ENCODE measurements at places on chromosomes 5 and 9.

DNA sequence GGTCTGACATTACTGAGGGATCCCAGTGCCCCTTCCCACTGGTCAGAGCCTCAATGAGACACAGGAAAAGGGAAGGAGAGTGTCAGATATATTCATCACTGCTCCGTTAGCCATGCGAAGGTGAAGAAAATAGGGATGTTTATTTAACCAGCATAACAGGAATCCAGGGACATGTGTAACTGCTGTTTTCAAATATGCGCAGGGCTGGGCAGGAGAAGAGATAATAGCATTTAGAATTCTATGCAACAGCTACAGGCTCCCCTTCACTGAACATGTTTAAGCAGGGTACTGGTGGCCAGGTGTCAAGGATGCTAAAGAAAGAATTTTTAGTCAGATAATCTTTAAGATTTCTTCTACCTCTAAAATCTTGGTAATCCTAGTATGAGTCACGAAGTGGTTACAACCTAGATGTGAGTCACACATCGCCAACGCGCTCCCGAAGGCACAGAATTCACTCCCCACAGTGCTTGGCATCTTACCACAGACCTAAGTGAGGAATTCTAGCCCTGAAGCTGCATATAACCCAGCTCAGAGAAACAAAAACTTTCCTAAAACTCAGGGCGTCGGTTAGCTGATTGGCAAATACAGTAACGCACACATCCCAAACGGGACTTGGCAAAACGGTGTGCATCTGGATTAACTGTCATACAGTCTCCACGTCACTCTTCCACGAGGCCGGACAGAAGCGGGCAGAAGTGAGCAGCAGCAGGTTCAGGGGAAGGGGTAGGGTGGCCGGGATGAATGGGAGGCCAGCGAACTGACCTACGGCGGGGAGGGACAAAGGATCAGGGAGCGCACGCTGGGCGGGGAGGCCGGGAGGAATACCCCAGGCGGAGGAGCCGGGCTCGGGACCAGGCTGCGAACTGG, 1.1 kb downstream of the CTNNAL1 start:
- peak; percentile 50 for DNase-seq

GRCh38 chr9:21002040-21002439, 29.4 kb downstream of the HACD4 start:
- no peak for DNase-seq

DNA sequence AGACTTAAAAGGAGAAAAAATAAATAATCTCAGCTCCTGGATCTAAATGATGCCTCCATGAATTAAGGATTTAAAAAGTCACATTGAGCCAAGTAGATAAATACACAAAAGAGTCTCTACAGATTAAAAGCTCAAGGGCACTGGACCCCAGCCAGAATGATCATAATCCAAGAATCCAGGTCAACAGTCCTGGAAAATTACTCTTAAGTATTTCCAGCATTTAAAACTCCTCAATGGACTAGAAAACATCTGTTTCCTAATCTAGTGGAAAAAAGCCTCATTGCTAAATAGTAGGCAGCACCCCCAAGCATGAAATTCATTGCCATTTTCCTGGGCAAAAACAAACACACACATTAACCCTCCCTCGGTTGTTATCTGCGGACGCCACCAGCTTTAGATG, 96.8 kb downstream of the FRMD3 start:
- DNase-seq: no peak

GRCh38 chr5:72525816-72526215, 18.6 kb upstream of the ZNF366 start:
- DNase-seq: no peak

DNA sequence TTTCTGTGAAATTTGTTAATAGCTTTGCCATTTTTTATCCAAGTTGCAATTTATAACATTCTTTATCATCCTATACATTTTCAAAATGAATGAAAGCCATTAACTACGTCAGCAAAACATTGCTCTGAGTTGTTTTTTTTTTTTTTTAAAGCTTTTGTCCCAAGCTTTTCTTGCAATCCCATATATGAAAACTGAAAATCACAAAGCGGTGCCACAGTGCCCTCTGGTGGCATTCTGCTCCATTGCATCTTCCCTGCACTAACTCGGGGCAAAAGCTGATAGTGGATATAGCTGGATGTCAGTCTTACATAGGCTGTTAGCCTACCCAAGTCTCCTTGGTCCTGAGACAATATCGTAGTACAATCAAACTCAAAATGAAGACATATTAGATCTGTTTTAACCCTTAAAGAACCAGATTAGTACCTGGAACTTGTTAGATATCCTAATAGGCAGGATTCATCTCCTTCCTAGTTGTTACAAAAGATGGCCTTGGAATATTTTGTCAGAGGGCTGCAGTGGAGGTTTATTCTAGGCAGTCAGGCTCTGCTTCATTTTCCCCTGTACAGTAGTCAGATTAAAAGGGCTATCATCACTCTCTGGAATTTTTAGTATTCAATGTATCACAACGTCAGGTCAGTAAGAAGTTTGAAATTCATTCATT, 669.9 kb downstream of the PTPRD start:
- peak; percentile 58 for DNase-seq

DNA sequence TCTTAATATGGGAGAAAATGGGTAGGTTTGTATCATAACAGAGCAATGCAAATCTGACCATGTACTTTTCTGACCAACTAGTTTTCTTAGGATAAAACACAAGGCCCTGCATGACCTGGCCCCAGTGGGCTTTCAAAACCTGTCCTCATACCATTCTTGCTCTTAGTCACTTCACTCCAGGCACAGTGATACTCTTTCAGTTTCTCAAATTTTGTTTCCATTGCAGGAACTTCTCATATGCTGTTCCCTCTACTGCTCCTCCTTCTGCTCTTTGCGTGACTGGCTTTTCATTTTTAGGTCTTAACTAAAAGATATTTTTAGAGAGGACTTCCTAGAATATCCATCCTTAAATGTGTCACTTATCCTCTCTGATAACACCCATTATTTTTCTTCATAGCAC, 112.4 kb downstream of the INIP start:
- DNase-seq: no peak

DNA sequence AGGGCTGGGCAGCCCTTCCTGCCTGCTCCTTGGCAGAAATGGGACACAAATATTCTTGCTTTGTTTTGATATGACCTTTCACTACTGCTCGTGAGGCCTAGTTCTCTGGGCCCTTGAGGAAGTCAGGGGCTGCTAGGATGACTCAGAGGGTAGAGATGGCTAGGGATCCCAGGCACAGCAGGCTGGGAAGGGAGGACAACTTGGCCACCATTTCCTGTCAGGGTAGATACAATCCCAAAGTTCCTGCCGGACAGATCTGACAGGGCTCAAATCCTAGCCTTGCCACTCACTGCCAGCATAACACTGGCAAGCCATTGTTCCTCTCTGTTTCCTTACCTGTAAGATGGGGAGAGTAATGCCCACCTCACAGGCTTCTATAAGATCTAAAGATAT, 31.7 kb upstream of the MEIKIN start:
- no peak for DNase-seq

- no peak for DNase-seq
Measured at GRCh38 chr9:83570359-83570758, 32.2 kb upstream of the FRMD3 start.

GRCh38 chr5:24530906-24531305, 113.9 kb downstream of the CDH10 start:
- no peak for DNase-seq

- DNase-seq: peak; percentile 31
Measured at GRCh38 chr9:93668261-93668871, 92.0 kb downstream of the PHF2 start.

GRCh38 chr5:68194386-68194785, 21.2 kb upstream of the PIK3R1 start:
- no peak for DNase-seq

GRCh38 chr5:1477341-1477740, 32.1 kb upstream of the SLC6A3 start:
- peak; percentile 47 for DNase-seq

DNA sequence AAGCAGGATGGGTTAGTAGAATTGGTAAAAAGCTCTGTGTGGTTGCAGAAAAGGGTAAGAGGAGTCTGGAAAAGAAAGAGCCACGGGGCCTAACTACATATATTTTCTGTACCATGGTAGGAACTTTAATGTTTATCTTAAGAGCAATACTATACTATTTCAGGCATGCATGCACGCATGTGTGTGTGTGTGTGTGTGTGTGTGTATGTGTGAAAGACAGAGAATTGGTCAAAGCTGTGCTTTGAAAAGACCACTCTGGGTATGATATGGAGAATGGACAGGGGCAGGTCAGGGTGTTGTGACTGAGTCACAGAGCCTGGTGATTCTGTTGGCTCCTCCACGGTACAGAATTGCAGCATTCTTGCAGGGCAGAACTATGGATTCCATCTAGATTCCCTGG, 339.3 kb downstream of the SLIT3 start:
- no peak for DNase-seq

DNA sequence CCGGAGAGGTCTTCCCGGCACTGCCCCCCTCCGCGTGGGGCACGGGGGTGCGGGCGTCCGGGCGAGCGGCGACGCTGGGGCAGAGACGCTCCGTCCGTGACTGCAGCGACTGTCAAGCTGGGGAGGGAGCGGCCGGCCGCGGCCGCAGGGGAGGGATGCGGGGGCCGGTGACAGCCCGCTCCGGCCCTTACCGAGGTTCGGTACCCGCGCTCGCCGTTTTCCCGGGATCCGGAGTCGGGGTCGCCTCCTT, 400 bp downstream of the KDM4C start:
- no peak for DNase-seq

DNA sequence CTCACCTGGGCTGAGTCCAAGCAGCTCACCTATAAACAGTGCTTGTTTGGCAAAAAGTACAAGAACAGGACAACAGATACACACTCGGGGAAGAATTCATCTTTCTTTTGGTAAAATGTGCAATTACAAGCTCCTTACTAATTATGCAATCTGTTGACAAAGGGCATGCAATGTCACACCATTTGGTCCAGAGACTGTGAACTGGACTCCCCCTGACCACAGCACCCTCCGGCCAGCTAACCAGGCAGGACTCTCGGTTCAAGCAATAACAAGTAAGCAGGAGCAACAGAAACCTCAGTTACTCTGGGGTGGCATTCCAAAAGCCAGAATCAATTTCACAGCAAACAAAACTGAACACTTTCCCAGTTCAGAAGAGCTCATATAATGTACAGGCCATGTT, 113.8 kb downstream of the GNAQ start:
- DNase-seq: no peak

GRCh38 chr9:114450181-114450580, 55.1 kb downstream of the WHRN start:
- DNase-seq: no peak

GRCh38 chr9:20606652-20607051, 15.6 kb downstream of the MLLT3 start:
- DNase-seq: no peak

DNA sequence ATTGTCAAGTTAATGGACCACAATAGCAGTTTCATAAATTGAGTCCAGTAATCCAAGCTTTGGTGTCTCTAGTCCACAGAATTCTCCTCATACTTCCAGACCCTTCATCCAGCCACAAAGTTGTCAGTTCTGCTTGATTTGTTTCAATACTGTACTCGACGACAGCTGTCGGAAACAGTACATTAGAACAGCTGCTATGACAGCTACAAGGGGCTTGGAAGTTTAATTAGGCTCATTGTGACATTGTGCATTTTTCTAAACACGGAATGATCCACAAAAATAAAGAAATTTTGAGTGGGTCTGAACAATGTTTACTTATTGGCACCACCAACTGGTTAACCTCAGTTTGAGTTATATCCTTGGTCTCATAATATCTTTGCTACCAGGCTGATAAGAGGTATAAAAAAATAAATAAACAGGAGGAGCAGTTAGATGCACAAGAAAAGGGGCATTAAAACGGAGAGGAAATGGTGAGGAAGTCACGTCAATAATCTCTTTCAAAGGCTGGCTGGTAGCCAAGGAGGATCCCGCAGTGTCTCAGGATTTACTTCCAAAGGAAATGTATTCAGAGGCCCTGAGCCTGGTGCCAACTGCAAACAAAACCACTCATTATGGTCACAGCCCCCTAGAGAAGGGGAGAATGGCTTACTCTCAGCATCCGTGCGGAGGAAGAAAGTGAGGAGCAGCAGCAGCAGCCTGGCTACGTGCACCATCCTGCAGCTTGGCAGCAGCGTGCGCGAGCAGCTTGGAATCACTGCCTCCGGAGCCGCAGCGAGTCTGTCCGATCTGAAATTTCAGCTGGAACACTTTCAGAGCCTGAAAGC, 933.8 kb upstream of the DMAC1 start:
- peak; percentile 79 for DNase-seq
